ENCODE measurements at places on chromosomes 5 and 9.
A peak's percentile ranks its signal among the peaks of the same experiment; 100 is the strongest.

- no peak for DNase-seq
Measured at GRCh38 chr5:172114875-172115422, 73.1 kb downstream of the STK10 start.

- no peak for DNase-seq
Measured at GRCh38 chr5:65068410-65068809, 299.7 kb downstream of the CWC27 start.

DNA sequence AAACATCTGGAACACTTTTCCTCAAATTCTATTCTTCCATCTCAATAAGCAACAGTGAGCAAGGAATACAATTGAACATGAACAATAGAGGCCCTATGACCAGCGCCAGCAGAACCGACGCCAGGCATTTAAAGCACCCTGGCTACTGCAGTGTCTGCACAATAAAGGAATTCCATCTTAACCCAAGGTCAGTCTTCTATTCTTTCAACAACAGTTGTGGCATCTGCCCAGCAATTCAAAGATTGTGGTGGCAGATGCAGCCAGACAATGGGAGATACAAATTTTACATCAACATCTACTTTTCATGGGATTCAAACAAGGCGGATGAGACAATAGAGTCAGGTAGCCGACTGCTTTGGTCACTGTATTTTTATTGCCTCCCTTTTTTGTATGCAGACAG is 65.9 kb downstream of the ELL2 start:
- DNase-seq, result no peak

DNA sequence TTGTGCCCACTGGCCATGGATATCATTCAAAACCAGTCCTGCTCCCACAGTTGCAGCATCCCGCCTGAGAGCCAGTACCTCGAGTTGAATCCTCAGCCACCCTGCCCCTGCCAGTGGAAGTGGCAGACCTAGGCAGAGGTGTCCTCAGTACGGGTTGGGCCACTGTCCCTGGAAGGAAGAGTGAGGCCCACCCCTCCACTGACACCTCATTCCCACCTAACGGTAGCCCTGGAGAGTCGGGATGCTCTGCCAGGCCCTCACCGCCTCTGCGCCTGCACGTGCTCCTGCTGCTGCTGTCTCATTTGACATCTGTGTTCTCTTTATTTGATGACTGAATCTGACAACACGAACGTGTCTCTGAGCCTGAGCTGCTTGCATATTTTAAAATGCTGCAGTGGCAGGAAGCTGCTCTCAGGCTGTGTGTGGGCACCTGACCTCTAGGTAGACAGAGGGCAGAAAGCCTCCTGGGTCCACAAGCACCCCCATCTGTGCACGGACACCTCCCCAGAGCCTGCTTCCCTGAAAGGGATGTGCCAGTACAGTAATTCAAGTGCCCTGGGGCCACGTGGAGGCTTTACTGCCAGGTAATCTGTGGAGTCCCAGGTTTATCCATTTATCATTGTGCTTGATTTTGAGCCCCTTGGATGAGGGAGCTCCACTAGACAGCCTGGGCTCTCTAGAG is 194.7 kb downstream of the CACNA1B start:
- DNase-seq, result no peak

GRCh38 chr5:115815006-115815692 is 1.3 kb downstream of the CDO1 start:
- no peak for DNase-seq

DNA sequence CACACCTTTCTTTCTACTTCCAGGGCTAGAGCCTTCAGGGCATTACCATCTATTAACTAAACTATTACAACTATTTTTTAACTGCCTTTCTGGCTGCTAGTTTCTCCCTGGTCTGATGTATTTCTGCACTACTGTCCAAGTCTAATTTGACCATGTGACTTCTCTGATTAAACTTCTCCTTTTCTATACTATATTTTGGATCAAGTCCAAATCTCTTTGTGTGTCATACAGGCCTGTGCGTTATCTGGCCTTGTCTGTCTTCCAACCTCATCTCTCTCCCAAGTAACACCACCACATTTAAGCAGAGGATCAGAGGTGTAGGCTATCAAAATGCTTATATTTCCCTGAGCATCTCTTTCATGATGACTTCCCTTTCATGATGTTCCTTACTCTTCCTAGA is 47.2 kb upstream of the OR13F1 start:
- DNase-seq, result no peak

GRCh38 chr9:114357911-114358328 is 28.3 kb downstream of the ORM2 start:
- no peak for DNase-seq

GRCh38 chr5:101796427-101796826 is 499.7 kb downstream of the SLCO4C1 start:
- DNase-seq, result no peak

GRCh38 chr9:31168161-31168560 is 1216.3 kb upstream of the ACO1 start:
- DNase-seq, result no peak

GRCh38 chr9:84759300-84759750 is 89.8 kb downstream of the NTRK2 start:
- DNase-seq, result no peak

GRCh38 chr9:110030632-110031031 is 177.3 kb downstream of the C9orf152 start:
- peak; percentile 92 for DNase-seq

- peak; percentile 30 for DNase-seq
Measured at GRCh38 chr5:180135128-180135955, 63.8 kb upstream of the RNF130 start.

GRCh38 chr9:93698140-93698908 is 121.9 kb downstream of the PHF2 start:
- no peak for DNase-seq

GRCh38 chr5:37283214-37283820 is 34.1 kb upstream of the CPLANE1 start:
- DNase-seq, result no peak
